Amniotic stem cell (primary cell): ENCODE measurements at places on chromosomes 1 and 21.

GRCh38 chr1:205791568-205792180 is 16.4 kb upstream of the RAB29 start:
- DNase-seq, result peak; percentile 14

- DNase-seq, result no peak
Observed at GRCh38 chr21:24870633-24871032, 736.6 kb downstream of the MRPL39 start.

GRCh38 chr21:27703791-27704190 is 736.9 kb upstream of the ADAMTS5 start:
- no peak for DNase-seq

DNA sequence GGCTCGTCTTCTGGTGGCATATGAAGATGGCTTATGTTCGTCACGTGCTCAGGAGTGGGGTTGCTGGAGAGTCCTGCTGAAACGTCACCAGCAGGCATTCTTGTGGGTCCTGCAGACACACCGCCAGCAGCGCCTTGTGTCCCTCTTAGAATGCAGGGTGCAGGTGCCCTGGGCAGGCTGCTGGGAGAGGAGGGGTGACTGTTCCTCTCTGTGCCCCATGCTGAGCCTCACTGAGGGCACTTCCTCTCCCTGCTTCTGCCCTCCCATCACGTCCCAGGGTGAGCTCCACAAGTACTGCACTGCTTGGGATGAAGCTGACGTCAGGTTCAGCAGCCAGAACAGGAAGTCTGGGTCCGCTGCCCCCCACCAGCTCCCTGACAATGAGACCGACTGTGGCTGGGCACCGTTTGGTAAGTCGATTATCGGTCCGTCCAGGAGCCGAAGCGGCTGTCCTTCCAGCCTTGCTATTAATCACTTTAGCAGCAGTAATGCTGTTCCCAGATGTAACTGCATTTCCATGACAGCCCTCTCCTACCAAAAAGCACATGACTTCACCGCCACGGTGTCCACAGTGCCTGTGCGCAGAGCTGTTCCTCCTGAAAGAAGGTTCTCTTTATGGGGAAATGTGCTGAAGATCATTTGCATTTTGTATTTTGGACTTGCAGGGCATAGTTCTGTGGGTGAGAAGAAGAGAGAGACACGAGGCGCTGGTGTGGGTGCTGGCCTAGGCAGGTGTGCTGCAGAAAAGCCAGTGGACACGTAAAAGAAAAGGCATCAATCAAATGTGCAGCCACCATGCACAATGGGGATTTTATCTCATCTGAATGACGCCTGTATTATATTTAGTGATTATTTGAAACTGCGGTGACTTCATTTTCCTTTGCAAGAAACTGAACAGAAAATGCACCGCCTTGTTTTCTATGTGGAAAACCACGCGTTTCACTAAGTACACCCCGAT is 21.0 kb downstream of the SLC37A1 start:
- DNase-seq, result no peak

DNA sequence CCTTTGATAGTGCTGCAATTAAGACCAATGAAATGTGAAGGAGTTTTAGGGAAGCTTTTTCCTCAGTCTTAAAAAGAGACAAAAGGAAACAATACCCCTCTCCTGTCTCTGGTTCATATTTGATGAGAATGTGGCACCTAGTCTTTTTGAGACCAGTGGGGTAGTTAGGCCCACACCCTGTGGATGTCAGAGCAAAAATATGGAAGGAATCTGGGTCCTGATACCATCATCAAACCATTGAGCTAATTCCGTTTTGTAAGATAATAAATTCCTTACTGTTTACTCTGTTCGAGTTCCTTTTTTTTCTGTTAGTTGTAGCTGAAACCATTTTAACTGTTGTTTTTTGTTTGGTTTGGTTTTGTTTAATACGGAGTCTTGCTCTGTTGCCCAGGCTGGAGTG is 33.3 kb downstream of the PTPRC start:
- DNase-seq, result no peak

GRCh38 chr1:19360843-19361610 is 48.9 kb downstream of the SLC66A1 start:
- DNase-seq, result no peak

- DNase-seq, result no peak
Observed at GRCh38 chr1:36085126-36085525, 1.2 kb downstream of the TEKT2 start.
